ENCODE measurements at places on chromosomes 2 and 18.

DNA sequence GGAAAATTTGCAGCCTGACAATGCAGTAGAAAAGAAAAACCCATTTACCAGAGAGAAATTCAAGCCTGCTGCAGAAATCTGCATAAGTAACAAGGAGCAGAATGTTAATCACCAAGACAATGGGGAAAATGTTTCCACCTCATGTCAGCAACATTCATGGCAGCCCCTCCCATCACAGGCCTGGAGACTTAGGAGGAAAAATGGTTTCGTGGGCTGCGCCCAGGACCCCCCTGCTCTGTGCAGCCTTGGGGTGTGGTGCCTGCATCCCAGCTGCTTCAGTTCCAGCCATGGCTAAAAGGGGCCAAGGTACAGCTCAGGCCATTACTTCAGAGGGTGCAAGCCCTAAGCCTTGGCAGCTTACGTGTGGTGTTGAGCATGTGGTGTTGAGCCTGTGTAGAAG, 53.4 kb downstream of the RPE start:
- no peak for DNase-seq

DNA sequence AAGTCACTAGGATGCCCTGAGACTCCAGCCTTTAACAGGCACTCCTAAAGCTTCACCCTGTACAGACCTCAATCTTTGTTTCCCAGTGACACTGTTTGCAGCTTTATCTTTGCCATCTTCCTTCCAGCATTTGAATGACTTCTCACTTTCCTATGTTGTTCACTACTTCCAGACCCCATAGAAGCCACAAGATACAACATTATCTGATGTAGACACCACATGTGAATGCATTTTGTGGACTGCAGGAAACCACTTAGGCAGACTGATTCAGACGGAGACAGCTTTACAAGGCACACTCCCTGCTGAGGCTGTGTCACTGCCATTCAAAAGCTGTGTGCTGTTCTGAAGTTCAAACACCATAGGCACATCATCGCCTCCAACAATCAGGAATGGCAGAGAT, 67.3 kb upstream of the SPATS2L start:
- no peak for DNase-seq

DNA sequence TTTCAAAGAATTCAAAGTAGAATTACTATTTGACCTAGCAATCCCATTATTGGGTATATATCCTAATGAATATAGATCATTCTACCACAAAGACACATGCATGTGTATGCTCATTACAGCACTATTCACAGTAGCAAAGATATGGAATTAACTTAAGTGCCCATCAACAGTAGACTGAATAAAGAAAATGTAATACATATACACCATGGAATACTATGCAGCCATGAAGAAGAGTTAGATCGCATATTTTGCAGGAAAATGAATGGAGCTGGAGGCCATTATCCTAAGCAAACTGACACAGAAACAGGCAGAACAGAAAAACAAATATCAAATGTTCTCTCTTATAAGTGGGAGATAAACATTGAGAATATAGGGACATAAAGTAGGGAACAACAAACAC, 519.2 kb upstream of the REG3G start:
- no peak for DNase-seq

DNA sequence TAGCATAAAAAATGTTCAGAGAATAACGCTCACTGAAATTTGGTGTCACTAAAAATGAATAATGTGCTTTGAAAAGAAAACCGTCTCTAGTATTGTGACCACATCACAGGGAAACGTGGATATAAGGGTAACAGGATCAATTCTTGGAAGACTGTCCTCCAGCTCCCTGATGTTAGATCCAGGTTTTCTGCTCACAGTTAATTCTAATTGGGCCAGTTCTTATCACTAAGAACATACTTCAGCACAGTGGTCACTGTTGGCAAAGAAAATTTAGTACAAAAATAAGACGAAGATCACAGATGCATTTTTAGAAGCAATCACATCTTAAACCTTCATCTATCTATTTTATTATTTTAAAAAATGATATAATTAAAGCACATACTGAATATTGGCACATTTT, 57.0 kb upstream of the CD226 start:
- DNase-seq, result no peak

- DNase-seq, result no peak
Observed at GRCh38 chr2:190533175-190533967, 1.2 kb downstream of the NEMP2 start.

DNA sequence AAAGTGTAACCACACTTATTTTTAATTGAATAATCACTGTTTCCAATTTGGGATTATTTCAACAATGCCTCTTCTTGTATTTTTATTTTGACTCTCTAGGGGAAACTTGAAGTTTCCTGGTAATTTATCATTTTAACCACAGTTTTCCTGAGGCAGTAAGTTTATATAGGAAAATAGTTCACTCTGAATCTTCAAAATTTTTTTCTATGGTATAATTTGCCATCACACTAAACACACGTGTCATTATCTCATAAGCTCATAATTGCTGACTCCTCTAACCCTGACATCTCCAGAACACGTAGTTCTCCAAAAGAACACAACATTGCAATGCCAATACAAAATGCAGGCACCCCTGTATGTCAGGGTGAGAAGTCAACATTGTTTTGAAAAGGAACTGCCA, 102.2 kb upstream of the FZD7 start:
- no peak for DNase-seq

DNA sequence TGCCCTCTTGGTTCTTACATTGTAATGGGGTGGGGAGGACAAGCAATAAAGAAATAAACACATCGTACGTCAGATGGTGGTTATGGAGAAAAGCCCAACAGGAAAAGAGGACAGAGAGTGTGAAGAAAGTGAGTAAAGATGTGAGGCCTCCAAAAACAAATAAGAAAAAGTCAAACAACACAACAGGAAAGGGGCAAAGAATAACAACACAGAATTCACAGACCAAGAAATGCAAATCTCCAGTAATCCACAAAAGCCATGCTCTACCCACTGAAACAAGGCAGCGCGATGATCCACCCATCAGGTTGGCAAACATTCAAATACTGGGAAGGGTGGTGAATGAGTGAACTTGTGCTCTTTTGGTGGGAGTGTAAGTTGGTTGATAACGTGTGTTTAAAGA, 16.7 kb upstream of the DUSP2 start:
- DNase-seq, result no peak

DNA sequence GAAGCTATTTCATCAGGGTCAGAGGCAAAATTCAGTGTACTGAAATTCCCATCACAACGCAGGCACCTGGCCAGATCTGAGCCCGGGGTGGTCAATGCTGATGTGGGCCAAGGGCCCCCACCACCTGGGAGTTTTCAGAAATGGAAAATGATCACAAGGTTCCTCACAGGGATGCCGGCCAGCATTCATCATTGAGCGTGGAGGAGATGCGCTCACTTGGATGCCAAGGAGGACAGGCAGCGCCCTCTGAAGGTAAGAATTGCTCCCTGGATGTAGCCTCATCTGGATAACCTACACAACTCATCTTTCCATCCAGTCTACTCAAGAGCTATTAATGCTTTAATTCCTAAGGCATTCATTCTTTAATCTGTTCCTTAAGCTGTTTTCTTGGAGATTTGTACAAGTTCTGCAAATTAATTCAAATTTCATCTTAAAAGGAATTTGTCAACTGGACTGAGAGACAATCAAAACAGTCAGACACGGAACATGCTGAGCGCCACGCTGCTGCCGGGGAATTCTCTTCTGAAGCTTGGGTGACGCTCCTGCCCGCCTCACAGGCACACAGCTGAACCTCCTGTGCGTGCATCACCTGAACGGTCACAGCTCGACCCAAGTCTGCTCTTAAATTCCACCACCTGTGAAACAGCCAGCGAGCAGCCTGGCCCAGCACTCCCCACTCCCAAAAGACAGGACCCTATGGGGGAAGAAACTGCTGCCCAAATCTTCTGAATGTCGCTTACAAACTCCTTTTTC, 206.7 kb downstream of the HDAC4 start:
- DNase-seq, result no peak

Data from stimulated activated CD4-positive, alpha-beta T cell treated with anti-CD3 and anti-CD28 coated beads, Interleukin-12 subunit alpha, Interleukin-12 subunit beta, amount 100 ng/mL, for 48 hours (primary cell).